ENCODE measurements at places on chromosomes 7 and 10. TPM values are rescaled to one million over a fixed set of nuclear protein-coding genes. Genes with fewer than 3 reads are reported as not detected.

Gene CFTR
- not detected for total RNA-seq

Gene HOXA2
- 0.10 TPM for total RNA-seq

Gene FGF8
- not detected for total RNA-seq

Gene COL17A1
- total RNA-seq, result not detected

Gene C10orf53
- not detected for total RNA-seq

Gene GPR26
- total RNA-seq, result under 0.01 TPM

Gene THNSL1
- 0.31 TPM for total RNA-seq

Gene CACUL1
- total RNA-seq, result 49.3 TPM

Gene CRYGN
- total RNA-seq, result not detected

Gene C10orf71
- not detected for total RNA-seq

Gene ADRA2A
- total RNA-seq, result 0.21 TPM

Gene HOXA11
- total RNA-seq, result not detected

Gene PNLIPRP2
- not detected for total RNA-seq

Gene CYP26C1
- not detected for total RNA-seq

Gene KMT2E
- total RNA-seq, result 497 TPM

Gene TAF3
- total RNA-seq, result 6.7 TPM

Gene TEX47
- not detected for total RNA-seq

Gene WDR86
- 3.9 TPM for total RNA-seq

Gene CTAGE15
- 1.2 TPM for total RNA-seq

Gene PPP1R17
- not detected for total RNA-seq

Gene EGFR
- 0.10 TPM for total RNA-seq

Gene CTAGE6
- 0.42 TPM for total RNA-seq

Gene LRRTM3
- total RNA-seq, result not detected

Gene BPGM
- total RNA-seq, result 20.8 TPM

Gene CFAP46
- under 0.01 TPM for total RNA-seq

Gene TRIM74
- total RNA-seq, result 0.21 TPM

Gene LHFPL3
- not detected for total RNA-seq

Gene ARID5B
- total RNA-seq, result 52.9 TPM

Gene UPK3BL2
- total RNA-seq, result 15.0 TPM

Gene PITX3
- not detected for total RNA-seq

Gene SH2D4B
- 0.10 TPM for total RNA-seq

Gene MGAM2
- total RNA-seq, result 0.10 TPM

Gene NEUROG3
- not detected for total RNA-seq

Gene MET
- 3.9 TPM for total RNA-seq

Gene GIMAP8
- total RNA-seq, result 4.2 TPM

Gene ADGRA1
- total RNA-seq, result not detected

Gene TMEM248
- 82.9 TPM for total RNA-seq

Gene TAS2R3
- 0.73 TPM for total RNA-seq

Gene TMEM270
- not detected for total RNA-seq

Gene SPDYE5
- not detected for total RNA-seq

Gene PAX2
- not detected for total RNA-seq

Gene MMD2
- not detected for total RNA-seq

Gene C7orf57
- not detected for total RNA-seq

Gene CHN2
- total RNA-seq, result 9.9 TPM

Gene SUMF2
- total RNA-seq, result 79.3 TPM

Gene ZNF25
- 7.9 TPM for total RNA-seq

Gene ATRNL1
- total RNA-seq, result 0.21 TPM

Gene SLC29A4
- total RNA-seq, result 0.10 TPM

Gene SLC18A3
- total RNA-seq, result 0.10 TPM

Gene MRLN
- total RNA-seq, result not detected

Gene LZTS2
- total RNA-seq, result 8.1 TPM

Gene TMEM60
- 7.7 TPM for total RNA-seq

Gene MLXIPL
- total RNA-seq, result 0.42 TPM

Measured in mononuclear cell (primary cell).